ENCODE measurements at places on chromosomes 2 and 18. TPM values are rescaled to one million over a fixed set of nuclear protein-coding genes. Genes with fewer than 3 reads are reported as not detected.

AGXT gene
- total RNA-seq, result not detected

LRRC30 gene
- not detected for total RNA-seq

AKAIN1 gene
- total RNA-seq, result not detected

ATP6V1C2 gene
- total RNA-seq, result not detected

KCNIP3 gene
- not detected for total RNA-seq

MDH1B gene
- total RNA-seq, result 0.45 TPM
